ENCODE measurements at places on chromosomes 4 and X. TPM values are rescaled to one million over a fixed set of nuclear protein-coding genes. Genes with fewer than 3 reads are reported as not detected.
A peak's percentile ranks its signal among the peaks of the same experiment; 100 is the strongest.

DNA sequence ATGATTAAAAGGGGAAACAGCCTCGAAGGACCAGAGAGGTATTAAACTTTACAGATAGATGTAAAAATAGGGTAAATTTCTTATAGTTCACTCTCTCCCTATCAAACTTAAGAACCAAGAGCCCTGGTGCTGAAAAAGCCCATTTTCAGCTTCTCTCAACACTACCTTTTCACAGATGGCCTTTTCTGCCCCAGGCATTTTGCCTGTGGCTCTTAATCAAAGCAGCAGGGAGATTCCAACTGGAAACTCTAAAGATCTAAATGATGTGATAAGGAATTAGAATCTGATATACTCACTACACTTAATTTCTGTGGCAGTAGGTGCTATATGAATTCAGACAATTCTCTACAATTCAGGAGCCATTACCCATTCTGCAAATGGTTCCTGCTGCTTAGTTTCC is 60.0 kb downstream of the AMMECR1 start:
- H3K27me3 ChIP-seq, result no peaks in the 10 kb centered on the region
- H3K4me1 ChIP-seq, result no peaks in the 10 kb centered on the region
- no peak overlapping the region for H3K27ac ChIP-seq
- no peak overlapping the region for H3K4me3 ChIP-seq
- no peak for DNase-seq

GRCh38 chrX:102966701-102967100 is 29.6 kb downstream of the RAB40AL start:
- H3K4me1 ChIP-seq, result no peaks in the 10 kb centered on the region
- DNase-seq, result no peak
- H3K4me3 ChIP-seq, result no peak overlapping the region

DNA sequence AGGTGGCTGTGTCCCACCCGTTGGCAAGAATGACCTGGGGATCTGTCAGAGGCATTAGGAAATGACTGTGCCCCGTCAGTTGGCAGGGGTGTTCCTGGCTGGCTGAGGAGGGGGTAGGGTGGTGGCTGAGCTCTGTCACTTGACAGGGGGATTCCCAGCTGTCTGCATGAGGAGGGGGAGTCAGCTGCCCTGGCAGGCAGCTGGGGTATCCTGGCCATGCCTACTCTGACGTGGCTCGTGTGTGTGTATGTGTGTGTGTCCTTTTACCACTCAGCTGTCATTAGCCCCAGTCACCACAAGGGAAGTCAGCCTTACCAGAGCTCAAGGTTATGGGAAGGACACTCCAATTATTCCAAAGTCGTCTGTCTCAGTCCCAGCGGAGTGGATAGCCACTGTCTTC is 93.2 kb downstream of the EFNB1 start:
- H3K27ac ChIP-seq, result no peak overlapping the region
- no peaks in the 10 kb centered on the region for H3K36me3 ChIP-seq
- DNase-seq, result no peak
- no peaks in the 10 kb centered on the region for H3K27me3 ChIP-seq

GRCh38 chr4:112552668-112553067 is 36.7 kb upstream of the NEUROG2 start:
- H3K27ac ChIP-seq, result no peak overlapping the region
- H3K4me1 ChIP-seq, result peaks cover 8% of the 10 kb centered on the region
- no peak for DNase-seq
- H3K27me3 ChIP-seq, result no peaks in the 10 kb centered on the region
- H3K36me3 ChIP-seq, result no peaks in the 10 kb centered on the region

DNA sequence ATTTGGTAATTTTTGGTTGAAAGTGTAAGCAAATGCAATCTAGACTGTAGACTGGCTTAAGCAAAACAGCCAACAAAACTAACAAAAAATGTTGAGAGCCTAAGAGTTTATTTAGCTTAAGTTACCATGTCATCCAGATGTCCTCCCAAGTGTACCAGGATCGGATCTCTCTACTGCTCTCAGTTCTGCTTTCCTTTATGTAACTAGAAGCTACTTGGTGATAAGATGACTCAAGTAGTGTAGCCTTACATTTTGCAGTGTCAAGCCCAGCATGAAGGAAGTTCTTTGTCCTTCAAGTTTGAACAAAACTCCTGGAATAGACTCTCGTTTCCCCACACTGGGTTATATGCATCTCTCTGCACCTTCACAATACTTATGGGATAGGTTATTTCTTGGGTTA is 1500.0 kb downstream of the STIM2 start:
- no peak for DNase-seq
- H3K36me3 ChIP-seq, result no peaks in the 10 kb centered on the region
- H3K4me1 ChIP-seq, result no peaks in the 10 kb centered on the region
- no peak overlapping the region for H3K4me3 ChIP-seq

GRCh38 chr4:138158746-138159297 is 83.3 kb downstream of the SLC7A11 start:
- H3K27me3 ChIP-seq, result no peaks in the 10 kb centered on the region
- no peaks in the 10 kb centered on the region for H3K36me3 ChIP-seq
- peaks cover 8% of the 10 kb centered on the region for H3K4me1 ChIP-seq
- H3K27ac ChIP-seq, result no peak overlapping the region
- no peak overlapping the region for H3K4me3 ChIP-seq

GRCh38 chr4:8307121-8307520 is 37.6 kb downstream of the HTRA3 start:
- H3K36me3 ChIP-seq, result peaks cover 3% of the 10 kb centered on the region
- DNase-seq, result peak; percentile 76
- peaks cover 17% of the 10 kb centered on the region for H3K4me1 ChIP-seq
- H3K27ac ChIP-seq, result no peak overlapping the region
- peaks cover 7% of the 10 kb centered on the region for H3K27me3 ChIP-seq

The PABPC1L2B gene
- total RNA-seq, result not detected

DNA sequence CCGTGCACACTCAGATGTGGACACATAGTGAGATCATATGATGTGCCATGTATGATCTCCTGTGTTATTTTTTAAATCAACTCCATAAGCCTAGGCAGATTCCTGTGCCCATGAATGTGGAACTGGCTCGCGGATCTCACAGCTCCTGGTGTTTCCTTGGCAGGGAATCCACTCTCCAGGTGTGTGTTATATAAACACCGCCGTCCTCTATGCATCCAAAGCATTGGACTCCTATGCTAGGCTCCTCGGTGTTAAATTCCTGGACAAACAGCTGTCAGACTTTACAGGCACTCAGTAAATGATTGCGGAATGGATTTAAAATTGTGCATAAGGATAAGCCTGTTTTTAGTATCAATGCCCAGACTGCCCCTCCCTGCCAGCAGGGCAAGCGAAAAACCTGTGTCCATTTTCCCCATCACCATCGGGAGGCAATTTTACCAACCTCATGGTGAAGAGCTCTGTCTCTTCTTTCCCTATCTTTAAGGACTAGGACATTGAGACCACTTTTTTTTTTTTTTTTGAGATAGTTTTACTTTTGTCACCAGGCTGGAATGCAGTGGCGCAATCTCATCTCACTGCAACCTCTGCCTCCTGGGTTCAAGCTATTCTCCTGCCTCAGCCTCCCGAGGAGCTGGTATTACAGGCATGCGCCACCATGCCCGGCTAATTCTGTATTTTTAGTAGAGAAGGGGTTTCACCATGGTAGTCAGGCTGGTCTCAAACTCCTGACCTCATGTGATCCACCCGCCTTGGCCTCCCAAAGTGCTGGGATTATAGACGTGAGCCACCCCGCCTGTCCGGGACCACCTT is 23.6 kb upstream of the GPR78 start:
- no peak overlapping the region for H3K4me3 ChIP-seq
- H3K4me1 ChIP-seq, result peaks cover 5% of the 10 kb centered on the region
- peaks cover 1% of the 10 kb centered on the region for H3K36me3 ChIP-seq
- no peaks in the 10 kb centered on the region for H3K27me3 ChIP-seq

DNA sequence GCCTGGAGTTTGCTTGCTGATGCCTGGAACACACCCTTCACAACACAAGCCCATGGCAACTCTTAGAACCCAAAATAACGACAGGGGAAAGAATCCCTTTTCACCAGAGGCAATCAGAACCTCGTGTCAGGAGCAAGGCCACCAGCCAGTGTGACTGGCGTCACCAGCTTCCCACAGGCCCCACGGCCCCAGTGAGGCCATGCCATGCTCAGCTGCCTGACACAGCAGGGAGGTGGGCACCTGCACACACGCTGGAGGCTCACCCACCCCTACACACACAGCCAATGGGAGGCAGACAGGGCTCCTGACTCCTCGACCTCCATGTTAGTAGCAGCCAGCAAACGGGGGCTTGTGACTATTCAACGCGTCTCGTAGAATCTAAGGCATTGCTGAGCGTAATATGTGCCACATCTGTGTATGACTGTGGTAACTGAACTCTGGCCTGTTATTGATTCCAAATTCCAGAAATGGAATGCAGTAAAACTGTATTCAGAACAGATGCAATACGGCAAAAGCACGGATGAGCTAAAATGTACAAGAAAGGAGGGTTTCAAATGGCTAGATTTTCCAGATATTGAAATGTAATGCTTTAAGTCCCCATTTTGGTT is 28.5 kb downstream of the RNF212 start:
- H3K4me3 ChIP-seq, result no peak overlapping the region
- H3K4me1 ChIP-seq, result peaks cover 21% of the 10 kb centered on the region
- H3K36me3 ChIP-seq, result peaks cover 3% of the 10 kb centered on the region
- no peak for DNase-seq
- peaks cover 2% of the 10 kb centered on the region for H3K27me3 ChIP-seq

The PRAF2 gene
- 58.3 TPM for total RNA-seq

GRCh38 chr4:153816542-153816941 is 27.7 kb upstream of the SFRP2 start:
- no peak overlapping the region for H3K27ac ChIP-seq
- H3K27me3 ChIP-seq, result peaks cover 8% of the 10 kb centered on the region
- H3K36me3 ChIP-seq, result peaks cover 2% of the 10 kb centered on the region
- peaks cover 4% of the 10 kb centered on the region for H3K4me1 ChIP-seq

The CCDC160 gene
- 1.6 TPM for total RNA-seq

DNA sequence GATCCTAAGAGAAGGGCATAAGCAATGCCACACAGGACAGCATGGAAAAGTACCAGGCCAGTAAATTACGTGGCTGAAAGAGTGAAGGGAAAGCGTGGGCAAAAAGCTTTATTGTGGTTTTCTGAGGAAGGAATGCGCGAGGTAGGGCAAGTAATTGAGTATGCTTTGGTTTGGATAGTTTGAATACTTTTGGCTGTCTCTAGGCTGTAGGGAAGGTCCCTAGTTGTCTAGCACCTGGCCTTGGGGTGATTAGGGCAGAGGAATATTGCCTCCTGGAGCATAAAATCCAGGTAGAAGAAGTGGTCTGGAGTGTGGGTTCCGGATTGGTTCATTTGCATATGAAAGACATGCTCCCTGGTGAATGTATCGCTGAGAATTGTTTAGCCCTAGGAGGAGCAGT is 46.4 kb upstream of the NALF2 start:
- H3K36me3 ChIP-seq, result no peaks in the 10 kb centered on the region
- H3K27me3 ChIP-seq, result no peaks in the 10 kb centered on the region
- no peak overlapping the region for H3K27ac ChIP-seq

GRCh38 chr4:146098978-146099377 is 76.5 kb upstream of the LSM6 start:
- no peak overlapping the region for H3K27ac ChIP-seq
- H3K4me1 ChIP-seq, result peaks cover 15% of the 10 kb centered on the region
- no peak for DNase-seq

- DNase-seq, result no peak
- no peak overlapping the region for H3K27ac ChIP-seq
- no peaks in the 10 kb centered on the region for H3K36me3 ChIP-seq
- no peaks in the 10 kb centered on the region for H3K27me3 ChIP-seq
- H3K4me3 ChIP-seq, result no peak overlapping the region
- no peaks in the 10 kb centered on the region for H3K4me1 ChIP-seq
Measured at GRCh38 chrX:57952320-57952678, 42.0 kb upstream of the ZXDA start.

The KLHL13 gene
- 0.45 TPM for total RNA-seq

The CLDN34 gene
- total RNA-seq, result not detected

The SLC4A4 gene
- 12.8 TPM for total RNA-seq

The AFM gene
- total RNA-seq, result not detected

DNA sequence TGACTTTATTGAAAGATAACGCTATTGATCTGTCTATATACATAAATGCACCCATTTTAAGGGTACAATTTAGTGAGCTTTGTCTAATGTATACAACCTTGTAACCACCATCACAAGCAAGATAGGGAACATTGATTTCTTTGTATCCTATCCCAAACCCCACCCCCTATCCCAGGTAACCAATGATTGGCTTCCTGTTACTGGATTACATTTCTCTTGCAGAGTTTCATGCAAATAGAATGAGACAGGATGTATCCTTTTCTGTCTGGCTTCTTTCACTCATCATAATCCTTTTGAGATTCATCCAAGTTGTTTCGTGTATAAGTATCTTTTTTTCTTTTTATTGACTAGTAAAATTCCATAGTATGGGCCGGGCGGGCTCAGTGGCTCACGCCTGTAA is 1.6 kb upstream of the GRIPAP1 start:
- H3K4me3 ChIP-seq, result no peak overlapping the region
- peaks cover 3% of the 10 kb centered on the region for H3K36me3 ChIP-seq
- H3K27ac ChIP-seq, result no peak overlapping the region
- no peaks in the 10 kb centered on the region for H3K27me3 ChIP-seq
- no peak for DNase-seq

- no peak for DNase-seq
- no peaks in the 10 kb centered on the region for H3K36me3 ChIP-seq
- H3K27ac ChIP-seq, result peak overlapping the region; percentile 63
- H3K27me3 ChIP-seq, result no peaks in the 10 kb centered on the region
- peaks cover 66% of the 10 kb centered on the region for H3K4me1 ChIP-seq
Measured at GRCh38 chr4:15400981-15401671, 26.7 kb upstream of the C1QTNF7 start.

All from chondrocyte (in vitro differentiated cells).